ENCODE measurements at places on chromosomes 13 and 19. TPM values are rescaled to one million over a fixed set of nuclear protein-coding genes. Genes with fewer than 3 reads are reported as not detected.

Gene KIR2DL4
- not detected for total RNA-seq

Gene ETFB
- 139 TPM for total RNA-seq

Gene MEDAG
- total RNA-seq: 1.7 TPM

GRCh38 chr13:39968646-39969475, 313.4 kb downstream of the COG6 start:
- no peak for DNase-seq

- no peak for DNase-seq
Measured at GRCh38 chr19:3229888-3230496, 5.5 kb downstream of the CELF5 start.

DNA sequence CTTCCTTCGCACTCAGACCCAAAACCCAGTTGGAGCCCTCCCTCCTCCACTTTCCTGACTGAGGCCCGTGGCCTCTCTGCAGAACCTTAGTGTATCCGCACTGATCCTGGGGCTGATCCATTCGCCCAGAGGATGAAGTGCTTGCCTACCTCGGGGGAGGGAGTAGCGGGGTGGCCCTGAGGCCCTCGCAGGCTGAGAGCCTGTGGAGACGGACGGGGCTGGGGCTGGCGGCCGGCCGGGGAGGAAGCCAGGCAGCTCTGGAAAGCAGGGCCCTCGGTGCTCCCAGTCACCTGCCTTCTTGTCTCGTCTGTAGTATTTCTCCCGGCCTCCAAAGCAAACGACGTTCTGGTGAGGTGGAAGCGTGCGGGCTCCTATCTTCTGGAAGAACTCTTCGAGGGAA, 1.3 kb downstream of the PROZ start:
- no peak for DNase-seq

GRCh38 chr19:18009412-18010066, 1.6 kb downstream of the ARRDC2 start:
- peak; percentile 77 for DNase-seq

Gene ZNF649
- total RNA-seq: 13.9 TPM

DNA sequence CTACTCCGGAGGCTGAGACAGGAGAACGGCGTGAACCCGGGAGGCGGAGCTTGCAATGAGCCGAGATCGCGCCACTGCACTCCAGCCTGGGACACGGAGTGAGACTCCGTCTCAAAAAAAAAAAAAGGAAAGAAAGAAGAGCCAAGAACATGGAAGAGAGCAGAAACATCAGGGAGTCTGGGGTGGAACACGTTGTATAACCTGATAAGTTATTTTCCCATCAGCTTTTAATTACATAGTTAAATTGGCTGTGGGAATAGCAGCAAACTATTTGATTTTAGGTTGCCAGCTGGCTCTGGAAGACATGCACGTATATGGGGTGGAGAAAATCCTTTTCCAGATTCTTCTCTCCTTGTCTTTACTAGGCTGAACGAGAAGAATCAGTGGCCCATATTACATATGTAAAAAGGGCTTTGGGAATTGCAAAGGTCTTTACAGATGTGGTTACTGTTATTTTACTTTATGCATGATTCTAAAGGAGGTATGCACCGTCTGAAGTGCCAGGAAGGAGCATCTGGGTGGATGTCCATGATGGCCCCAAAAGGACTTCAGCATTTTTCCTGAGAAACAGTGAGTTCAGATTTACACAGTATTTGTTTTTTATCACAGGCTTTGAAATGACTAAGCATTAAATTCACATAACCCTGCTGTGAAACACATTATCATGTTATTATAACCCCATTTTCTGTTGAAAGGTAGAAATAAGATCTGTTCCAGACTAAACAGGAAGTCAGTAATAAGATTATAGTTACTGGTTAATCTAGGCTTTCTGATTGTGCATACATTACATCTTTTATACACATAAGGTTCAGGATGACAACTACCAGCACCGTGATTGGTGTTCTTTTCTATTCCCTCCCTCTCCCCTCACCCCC, 4.6 kb upstream of the NAA16 start:
- DNase-seq: no peak

Gene LRRC25
- 7.8 TPM for total RNA-seq

GRCh38 chr13:49454388-49455006, 10.4 kb downstream of the SETDB2 start:
- no peak for DNase-seq

- DNase-seq: no peak
Measured at GRCh38 chr19:2455851-2456570, 748 bp downstream of the LMNB2 start.

Gene ZNF492
- total RNA-seq: 0.14 TPM

Gene ICAM5
- 0.49 TPM for total RNA-seq

Gene OVOL3
- not detected for total RNA-seq

- DNase-seq: no peak
Measured at GRCh38 chr13:43150369-43151207, 127.2 kb downstream of the DNAJC15 start.
